ENCODE measurements at places on chromosomes 5 and 9. TPM values are rescaled to one million over a fixed set of nuclear protein-coding genes. Genes with fewer than 3 reads are reported as not detected.

- no peak for DNase-seq
Measured at GRCh38 chr5:139635606-139636206, 12.4 kb upstream of the CXXC5 start.

DNA sequence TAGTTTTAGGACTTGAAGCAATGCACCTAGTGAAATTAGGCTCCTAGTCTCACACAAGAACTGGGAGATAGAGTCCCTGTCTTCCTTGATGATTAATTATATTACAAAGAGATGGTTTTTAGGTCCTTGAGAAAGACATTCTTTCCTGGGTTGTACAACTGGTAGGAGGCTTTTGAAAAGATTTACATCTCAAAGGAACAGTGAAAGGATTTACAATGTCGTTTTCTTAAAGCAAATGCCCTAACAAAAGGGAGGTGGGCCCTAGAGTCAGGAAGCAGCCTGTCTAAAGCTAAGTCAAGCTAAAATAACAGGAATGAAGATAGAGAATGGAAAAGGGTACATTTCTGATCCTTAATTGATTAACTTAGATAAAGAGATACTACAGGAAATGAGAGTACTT is 102.2 kb upstream of the IL7R start:
- no peak for DNase-seq

DNA sequence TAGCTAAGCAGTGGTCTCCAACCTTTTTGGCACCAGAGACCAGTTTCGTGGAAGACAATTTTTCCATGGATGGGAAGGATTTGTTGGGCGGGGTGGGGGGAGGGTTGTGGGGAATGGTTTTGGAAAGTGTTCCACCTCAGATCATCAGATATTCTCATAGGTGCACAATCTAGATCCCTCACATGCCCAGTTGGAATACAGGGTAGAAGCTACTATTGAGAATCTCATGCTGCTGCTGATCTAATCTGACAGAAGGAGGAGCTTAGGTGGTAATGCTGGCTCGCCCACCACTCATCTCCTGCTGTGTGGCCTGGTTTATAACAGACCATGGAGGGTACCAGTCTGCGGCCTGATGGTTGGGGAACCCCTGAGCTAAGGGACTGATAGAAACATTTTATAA is 662.7 kb upstream of the RGMB start:
- DNase-seq = no peak

GRCh38 chr5:139930406-139930805 is 112.7 kb downstream of the NRG2 start:
- DNase-seq = no peak

DNA sequence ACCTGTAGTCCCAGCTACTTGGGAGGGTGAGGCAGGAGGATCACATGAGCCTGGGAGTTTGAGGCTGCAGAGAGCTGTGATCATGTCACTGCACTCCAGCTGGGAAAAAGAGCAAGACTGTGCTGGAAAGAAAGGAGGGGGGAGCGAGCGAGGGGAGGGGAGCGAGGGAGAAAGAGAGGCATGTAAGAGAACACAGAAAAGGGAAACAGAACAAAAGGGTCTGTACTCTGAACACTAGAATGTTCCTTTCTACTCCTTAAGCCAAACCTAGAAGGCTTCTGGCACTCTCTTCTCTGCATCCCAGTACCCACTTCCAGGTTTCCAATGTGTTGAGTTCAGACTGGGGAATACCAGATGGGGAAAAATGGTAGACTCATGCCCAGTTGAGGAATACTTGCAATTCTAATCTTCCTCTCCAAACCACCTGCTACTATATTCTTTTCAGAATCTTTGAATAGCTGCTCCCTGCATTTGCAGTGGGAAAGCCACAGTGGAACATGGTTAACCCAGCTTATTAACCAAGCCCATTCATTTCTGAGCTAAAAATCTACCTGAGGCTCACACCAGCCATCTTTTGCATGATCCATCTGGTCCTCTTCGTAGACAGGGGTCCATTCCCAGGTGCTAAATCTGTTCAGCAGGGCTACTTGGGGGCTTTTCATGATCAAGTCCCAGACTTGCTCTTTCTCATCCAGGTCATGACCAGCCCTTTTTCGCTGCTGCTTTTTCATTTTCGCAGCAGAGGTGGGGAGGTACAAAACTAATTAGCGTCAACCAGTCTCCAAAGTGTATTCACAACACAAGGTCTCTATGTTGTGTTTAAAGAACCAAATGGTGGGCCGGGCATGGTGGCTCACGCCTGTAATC is 34.9 kb downstream of the SEMA4D start:
- DNase-seq = no peak

DNA sequence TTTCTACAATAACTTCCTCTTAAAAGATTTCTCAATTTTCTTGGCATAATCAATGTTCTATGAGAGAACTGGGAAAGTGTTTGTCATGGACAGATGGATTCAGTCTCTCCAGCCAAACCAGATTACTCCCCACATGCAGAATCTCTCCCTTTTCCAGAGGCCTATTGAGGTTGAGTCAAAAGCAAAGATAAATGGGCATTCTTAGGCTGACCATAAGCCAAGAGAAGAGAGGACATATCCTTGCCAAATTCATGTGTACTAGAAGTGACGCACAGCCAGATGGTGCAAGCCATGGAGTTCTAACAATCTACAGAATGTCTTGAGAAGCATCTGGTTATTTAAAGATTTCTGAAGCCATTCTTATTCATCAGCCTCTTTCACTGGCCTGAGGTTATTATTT is 2115.0 kb downstream of the MAT2B start:
- DNase-seq = no peak

DNA sequence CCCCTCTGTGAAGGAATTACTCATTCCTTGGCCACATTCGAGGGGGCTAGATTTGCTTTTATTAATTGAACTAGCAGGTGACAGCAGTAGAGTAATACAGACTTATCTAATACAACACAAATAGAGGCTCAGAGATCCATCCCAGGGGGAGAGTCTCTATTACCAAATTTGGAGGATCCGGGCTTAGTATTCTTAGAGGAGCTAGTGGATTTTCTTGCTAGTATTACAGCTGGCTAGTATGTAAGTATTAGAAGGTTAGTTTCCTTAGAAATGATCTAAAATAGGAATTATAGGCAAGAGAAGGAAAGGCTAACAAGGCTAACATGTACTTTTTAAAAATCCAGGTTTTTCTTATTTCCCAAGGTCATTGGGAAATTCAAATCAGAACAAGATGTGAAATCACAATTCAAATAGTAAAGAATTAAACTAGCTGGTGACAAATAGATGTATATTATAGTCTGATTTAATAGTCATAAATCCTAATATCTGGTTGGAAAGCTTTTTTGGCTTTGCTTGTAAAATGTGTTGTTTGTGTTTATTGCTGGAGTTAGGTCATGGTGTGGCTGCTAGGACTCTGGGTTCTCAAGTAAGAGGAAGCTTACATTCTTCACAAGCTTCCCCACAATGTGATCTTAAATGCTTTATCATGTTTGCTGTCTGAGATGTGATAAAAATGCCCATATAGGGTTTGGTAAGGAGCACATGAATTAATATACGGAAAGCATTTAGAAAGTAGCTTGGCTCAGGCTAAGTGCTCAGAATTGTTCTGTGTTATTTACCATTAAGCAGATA is 160.4 kb upstream of the MPDZ start:
- DNase-seq = no peak

GRCh38 chr9:133473743-133474142 is 5.2 kb downstream of the SLC2A6 start:
- no peak for DNase-seq

DNA sequence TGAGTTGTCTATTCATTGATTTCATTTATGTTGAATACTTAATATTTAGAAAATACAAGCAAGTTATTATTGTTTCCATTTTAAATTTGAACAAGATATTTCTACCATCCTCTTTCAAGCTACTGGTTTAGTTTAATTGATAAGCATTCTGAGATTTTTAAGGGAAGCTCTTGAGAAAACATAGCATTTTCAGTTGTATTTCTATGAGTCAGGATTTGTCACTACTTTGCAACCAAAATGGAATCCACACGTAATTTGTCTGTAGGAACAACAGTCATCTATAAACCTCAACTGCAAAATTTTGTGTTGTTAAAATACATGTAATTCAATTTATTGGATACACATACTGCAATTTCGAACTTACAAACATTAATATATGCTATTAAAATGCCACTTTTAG is 74.0 kb downstream of the PRR16 start:
- DNase-seq = no peak

GRCh38 chr5:150464554-150465012 is 15.0 kb upstream of the RPS14 start:
- no peak for DNase-seq

DNA sequence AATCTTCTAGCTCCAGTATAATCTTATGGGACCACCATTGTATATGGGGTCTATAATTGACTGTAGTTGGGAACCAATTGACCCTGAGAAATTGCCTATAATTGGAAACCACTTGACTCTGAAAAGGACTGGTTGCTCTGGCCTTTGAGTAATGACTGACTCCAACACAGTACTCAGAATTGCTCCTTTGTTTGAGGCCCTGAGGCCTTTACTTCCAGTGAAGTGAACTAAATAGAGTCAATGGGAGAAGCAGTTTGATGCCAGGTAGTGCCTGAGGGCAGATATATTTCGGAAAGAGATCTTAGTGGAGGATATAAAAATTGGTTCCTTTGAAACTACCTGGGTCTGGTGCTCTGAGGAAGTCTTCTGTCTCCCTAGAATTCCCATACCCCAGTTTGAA is 16.0 kb upstream of the TMEM171 start:
- DNase-seq = no peak

GRCh38 chr9:6619909-6620308 is 25.6 kb downstream of the GLDC start:
- no peak for DNase-seq

Gene BTNL8
- total RNA-seq = not detected

DNA sequence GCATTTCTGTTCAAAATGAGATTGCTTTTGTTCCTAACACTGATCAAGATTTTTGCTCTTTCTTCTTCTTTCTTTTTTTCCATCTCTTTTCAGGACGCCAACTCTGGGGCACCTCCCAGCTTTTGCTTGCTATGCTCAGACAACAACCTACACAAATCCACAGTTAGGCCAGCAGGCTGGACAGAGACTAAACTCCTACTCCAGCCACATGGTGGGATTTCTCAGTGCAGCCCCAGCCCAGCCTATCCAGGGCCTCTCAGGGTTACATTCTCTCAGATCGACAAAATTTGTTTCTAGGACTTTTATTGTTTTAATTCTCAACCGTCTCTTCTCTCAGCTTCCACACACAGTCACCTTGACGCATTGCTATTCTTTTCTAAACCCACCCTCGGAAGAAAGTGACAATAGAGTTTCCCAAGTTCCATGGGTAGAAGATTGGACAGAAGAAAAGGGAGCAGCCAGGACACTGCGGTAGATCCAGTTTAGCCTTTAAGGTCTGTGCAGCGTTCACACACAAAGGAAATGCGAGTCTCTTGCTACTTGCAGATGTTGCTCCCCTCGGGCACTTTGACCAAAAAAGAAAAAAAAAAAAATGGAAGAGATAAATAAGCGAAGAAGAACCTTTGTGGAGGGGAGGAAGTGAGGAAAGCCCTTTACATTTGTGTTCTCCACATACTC is 588.6 kb upstream of the GRAMD2B start:
- DNase-seq = no peak

DNA sequence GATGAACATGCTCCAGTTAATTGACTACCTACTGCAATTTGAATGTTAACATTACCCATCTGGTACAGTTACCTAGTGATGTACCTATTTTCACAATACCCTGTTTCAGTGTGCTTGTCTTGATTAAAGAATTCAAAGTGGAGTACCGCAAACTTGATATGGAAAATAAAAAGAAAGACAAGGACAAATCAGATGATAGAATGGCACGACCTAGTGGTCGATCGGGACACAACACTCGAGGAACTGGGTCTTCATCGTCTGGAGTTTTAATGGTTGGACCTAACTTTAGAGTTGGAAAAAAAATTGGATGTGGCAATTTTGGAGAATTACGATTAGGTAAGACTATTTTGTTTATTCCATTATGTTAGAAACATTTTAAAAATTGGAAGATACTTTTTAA is 33.5 kb downstream of the CSNK1G3 start:
- no peak for DNase-seq

DNA sequence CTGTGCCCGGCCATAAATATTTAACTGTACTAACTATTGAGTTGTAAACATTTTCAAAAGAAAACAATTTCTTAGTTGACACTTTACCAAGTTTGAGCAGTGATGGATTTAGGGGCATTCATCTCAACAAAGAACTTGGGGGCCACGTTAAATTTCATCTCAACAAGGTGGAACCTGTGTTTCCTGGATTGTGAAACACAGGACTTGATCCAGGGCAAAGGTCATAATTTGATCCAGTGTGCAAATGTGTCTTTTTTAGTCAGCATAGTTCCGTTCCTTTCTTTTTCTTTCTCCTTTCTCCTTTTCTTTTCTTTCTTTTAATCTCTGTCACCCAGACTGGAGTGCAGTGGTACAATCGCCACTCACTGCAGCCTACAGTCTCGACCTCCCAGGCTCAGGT is 3.1 kb downstream of the GFRA3 start:
- DNase-seq = no peak

- DNase-seq = peak; percentile 49
Measured at GRCh38 chr9:101311758-101312420, 72.9 kb downstream of the BAAT start.

DNA sequence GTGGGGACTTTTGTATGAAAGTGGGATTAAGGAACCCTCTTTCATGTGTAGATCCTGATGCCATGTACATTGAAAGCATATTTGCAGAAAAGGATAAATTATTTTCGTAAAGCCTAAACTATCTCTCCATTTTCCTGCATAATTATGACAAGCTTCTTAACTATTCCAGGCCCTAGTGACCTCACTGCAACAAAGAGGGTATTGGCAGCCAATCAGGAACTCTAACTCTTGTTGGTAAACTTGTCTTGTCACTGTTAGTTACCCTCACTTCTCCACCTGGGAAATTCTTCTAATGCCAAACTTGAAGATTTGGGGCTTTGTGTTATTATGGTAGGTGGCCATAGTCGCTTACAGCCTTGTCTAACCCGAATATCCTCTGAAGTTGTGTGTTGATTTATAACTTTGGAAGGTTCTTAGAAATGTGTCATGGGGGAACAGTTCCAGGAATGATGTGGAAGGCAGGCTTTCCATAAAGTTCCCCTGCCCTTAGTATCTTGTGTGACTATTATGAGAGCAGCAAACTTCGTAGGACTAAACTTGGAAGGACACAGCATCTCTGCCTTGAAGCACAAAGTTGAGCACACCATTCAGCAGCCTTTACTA is 52.5 kb downstream of the IQGAP2 start:
- no peak for DNase-seq

GRCh38 chr5:79602889-79603288 is 9.4 kb upstream of the TENT2 start:
- no peak for DNase-seq

Gene CATSPER3
- 0.29 TPM for total RNA-seq

Data from epithelial cell of proximal tubule (primary cell).